ENCODE measurements at places on chromosomes 11 and 22.

- DNase-seq: no peak
Measured at GRCh38 chr11:120182790-120183491, 27.9 kb upstream of the OAF start.

GRCh38 chr22:38291201-38291777, 18.5 kb upstream of the TMEM184B start:
- DNase-seq: no peak

- DNase-seq: no peak
Measured at GRCh38 chr22:46038516-46039430, 61.8 kb upstream of the WNT7B start.

DNA sequence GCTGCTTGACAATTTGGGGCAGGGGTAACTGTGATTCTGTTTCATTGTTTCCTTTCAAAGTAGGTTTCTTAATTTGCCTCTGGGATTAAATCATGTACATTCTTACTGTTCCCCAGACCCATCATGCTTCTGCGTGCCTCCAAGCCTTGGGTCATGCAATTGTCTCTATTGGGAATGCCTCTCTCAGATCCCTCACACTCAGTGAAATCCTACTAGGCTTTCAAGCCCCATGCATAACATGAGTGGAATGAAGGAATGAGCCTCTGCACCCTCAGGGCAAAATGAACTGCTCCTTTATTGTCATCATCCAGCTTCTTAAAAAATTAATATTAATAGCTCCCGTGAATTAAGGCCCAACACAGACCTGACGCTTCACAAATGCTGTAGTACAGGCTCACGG, 381.7 kb downstream of the TENM4 start:
- DNase-seq: no peak

DNA sequence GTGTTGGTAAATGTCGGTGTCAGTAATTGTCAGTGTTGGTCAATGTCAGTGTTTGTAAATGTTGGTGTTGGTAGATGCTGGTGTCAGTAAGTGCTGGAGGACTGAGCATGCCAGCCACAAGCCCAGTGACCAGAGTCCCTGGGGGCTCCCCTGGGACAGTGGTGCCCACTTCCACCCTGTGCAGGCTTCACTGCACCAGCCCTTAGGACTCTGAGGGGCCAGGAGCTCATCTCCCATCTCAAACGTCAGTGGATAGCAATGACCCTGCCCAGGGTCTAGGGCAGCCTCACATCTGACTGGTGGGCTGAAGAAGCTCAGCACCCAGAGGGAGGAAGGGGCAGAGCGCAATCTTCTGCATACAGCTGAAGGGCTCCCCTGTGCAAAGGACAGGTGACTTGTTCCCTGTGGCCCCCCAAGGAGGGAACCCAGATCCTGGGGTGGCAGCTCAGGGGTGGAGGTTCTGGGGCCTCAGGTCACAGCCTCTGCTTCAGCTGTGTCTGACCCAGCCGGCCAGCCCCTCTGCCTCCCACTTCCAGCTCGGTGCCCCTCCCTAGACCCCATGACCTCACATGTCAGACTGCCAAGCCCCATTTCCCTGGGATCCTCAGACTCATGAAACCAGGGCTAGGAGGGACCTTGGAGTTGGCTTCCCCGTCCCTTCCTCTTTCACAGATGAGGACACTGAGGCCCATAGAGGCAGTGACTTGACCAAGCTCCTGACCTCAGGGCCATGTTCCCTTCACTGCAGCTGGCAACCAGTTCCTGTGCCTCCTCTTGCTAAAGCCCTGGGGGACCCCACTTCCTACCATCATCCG, 138.4 kb downstream of the CRYBB2 start:
- no peak for DNase-seq

- DNase-seq: peak; percentile 40
Measured at GRCh38 chr11:121591405-121592033, 138.8 kb upstream of the SORL1-AS1 start.

DNA sequence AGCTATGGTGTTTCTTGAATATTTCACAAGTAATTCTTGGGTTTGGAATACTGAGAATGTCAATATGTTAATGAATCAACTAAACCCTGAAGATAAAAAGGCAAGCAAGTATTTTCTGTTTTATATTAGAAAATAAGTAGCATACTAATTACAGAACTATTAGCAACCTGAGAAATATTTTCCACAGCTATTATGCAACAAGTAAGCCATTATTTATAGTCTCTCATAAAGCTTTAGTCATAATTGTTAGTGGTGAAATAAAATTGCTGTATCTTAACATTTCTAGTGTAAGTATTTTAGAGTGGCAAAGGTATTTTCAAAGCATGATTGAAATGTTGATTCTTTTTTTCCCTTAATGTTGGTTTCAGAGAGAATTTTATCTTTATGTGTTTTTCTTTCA, 53.3 kb downstream of the FAR1 start:
- DNase-seq: no peak

DNA sequence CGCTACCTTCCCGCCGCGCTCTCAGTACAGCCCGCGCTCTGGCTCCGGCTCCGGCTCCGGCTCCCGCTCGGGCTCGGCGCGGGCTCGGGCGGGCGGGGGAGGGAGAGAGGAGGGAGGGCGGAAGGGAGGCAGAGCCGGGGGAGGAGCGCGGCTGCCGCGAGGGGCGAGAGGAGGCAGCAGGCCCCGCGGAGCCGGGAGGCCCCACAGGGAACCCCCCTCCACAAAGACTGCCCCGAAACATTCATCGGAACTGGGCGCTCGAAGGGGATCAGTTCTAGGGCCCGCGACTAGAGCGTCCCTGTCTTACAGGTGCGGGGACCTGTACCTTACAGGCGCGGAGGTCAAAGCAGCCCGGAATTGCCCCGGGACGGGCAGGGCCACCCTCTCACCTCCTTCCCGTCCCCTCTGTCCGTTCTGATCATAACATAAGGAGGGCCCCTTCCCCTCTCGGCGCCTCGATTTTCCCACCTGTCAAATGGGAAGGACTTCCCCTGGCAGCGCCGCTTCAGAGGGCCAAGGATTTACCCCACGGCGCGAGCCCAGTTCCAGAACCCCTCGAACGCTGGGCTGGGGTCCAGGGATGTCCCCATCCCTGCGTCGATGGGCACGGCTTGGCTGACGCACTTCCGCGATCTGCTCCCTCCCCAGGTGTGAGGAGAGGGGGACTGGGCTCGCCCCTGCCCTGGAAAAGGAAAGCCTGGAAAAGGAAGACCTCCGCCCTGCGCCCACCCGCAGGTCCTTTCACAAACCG, at the start of gene SHISA8:
TSS of gene SHISA8 (minus strand) at position 40 of the 751 bp plus-strand sequence. CDS start 407 bp downstream, outside the sequence.
- no peak for DNase-seq

DNA sequence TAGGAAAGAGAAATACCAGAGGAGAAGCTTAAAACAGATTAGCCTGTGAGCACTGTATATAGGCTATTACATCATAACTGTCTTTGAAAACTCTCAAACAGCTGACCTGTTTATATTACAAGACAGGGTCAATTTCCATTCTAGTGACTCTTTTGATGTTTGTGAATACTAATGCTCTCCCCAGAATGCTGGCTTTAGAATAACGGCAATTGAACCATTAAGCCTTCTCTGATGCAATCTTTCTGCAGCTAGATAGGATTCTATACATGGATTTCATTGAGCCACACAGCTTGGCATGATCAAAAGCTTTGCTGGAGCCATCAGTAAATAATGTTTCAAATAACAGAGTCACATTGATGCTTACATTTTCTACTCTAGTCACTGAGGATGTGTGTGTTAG, 122.7 kb upstream of the FAT3 start:
- DNase-seq: no peak

DNA sequence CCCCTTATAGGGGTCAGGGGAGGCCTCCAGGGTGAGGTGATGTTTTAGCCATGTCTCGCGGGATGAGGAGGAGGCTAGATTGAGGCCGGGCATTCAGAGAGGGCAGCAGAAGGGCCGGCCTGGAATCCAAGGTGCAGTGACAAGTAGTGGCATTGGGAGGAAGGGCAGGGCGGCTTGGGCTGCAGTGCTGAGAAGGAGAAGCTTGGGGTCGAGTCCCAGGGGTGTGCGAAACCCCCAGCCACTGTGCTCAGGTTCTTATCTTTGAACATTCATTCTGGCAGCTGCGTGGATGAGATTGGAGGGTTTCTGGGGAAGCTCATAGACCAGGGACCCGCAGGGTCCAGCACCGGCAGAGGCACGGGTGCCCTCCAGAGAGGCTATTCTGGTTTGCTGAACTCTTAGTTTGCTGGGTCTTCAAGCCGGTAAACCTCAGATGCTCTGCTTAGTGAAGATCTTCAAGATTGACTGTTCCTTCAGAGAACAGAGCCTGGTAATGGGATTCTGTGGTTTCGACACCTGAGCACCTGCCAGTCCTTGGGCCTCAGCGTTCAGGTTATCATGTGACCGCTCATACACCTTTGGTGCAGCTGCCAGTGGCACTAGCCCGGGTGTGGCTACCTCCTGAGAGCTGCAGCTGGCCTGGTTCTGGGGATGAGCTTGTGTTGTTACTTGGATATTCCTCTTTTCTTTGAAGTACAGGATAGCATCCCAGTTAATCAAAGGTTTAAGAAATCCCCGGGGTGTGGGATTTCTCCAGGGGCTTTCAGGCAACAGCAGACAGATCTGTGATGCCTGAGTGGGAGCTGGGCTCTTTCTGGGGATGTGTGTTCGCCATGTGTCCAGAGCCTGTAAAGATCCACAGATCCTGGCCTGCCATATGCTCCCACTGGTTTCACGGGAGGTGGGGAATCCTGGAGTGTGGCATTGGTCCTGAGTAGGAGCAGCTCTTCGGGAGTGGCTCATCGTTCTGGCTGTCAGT, 152.8 kb downstream of the TBC1D22A start:
- no peak for DNase-seq

GRCh38 chr11:15390857-15391256, 276.1 kb downstream of the INSC start:
- no peak for DNase-seq

- no peak for DNase-seq
Measured at GRCh38 chr22:39353346-39353745, 3.6 kb downstream of the SYNGR1 start.

- no peak for DNase-seq
Measured at GRCh38 chr11:65553301-65554001, 4.7 kb downstream of the LTBP3 start.

- no peak for DNase-seq
Measured at GRCh38 chr11:121236115-121237001, 56.2 kb upstream of the SC5D start.

DNA sequence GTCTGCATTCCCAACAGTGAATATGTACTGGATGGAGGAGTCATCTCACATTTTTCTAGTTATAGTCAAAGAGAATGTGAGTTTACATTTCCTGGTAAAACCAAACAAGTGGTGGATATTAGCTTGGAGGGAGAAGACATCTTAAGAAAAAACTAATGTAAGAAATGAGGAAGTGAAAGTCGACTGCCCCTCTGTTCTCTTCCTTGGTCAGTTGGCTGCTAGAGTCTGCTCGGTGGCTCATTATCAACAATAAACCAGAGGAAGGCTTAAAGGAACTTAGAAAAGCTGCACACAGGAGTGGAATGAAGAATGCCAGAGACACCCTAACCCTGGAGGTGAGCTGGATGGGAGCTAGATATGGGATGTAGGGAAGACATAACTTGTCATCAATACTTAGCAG, 5.8 kb downstream of the SLC22A9 start:
- DNase-seq: no peak

- DNase-seq: no peak
Measured at GRCh38 chr11:94332814-94333213, 28.4 kb downstream of the IZUMO1R start.

GRCh38 chr11:26995701-26996460, 2.0 kb downstream of the FIBIN start:
- no peak for DNase-seq
